Fibroblast of mammary gland (primary cell): ENCODE measurements at places on chromosomes 7 and 10.

- DNase-seq, result no peak
Measured at GRCh38 chr10:110324805-110325280, 20.1 kb upstream of the SMNDC1 start.

DNA sequence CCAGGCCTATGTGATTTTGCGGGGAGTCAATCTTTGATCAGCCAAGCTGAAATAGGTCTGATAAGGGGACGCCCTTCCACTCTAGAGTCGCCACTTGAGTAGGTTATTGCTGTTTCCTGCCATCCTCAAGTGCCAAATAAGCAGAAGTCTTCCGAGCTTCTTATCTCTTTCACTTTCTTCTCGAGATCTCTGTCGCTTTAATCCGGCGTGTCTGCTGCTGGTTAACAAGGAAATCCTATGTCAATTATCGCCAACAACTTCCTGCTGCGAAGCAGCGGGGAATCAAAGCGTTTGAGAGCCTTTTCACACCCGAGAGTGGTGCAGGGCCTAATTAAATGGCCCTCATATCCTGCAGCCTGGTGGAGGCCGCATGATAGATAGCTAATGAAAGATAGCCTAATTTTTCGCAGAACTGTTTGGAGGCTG lies 215.9 kb downstream of the RAB11FIP2 start:
- DNase-seq, result no peak

GRCh38 chr10:34759161-34759836 lies 55.8 kb downstream of the PARD3 start:
- DNase-seq, result no peak

- DNase-seq, result peak; percentile 69
Measured at GRCh38 chr10:111756217-111757061, 427.1 kb downstream of the GPAM start.

GRCh38 chr7:7427363-7427762 lies 108.3 kb downstream of the COL28A1 start:
- no peak for DNase-seq

GRCh38 chr10:86003201-86003621 lies 363.4 kb downstream of the GRID1 start:
- DNase-seq, result no peak

DNA sequence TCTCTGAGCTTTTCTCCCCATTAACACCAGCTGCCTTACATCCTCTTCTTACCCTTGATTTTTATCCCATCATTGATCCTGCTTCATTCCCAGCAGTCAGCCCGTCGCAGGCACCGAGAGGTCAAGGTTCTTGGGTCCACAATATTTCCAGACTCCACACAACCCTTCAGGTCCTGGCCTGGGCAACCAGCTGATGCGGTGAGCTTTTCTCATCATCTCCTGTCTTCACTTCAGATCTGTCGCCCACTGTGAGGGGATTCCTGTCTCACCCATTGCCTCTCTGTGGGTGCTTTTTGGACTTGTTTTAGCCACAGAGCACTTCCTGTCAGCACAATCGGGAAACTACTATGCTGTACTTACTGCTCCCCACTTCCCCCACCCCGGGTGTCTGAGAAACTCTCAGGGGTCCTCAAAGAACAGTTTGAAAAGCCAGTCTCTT lies 8.4 kb upstream of the PVRIG start:
- no peak for DNase-seq

DNA sequence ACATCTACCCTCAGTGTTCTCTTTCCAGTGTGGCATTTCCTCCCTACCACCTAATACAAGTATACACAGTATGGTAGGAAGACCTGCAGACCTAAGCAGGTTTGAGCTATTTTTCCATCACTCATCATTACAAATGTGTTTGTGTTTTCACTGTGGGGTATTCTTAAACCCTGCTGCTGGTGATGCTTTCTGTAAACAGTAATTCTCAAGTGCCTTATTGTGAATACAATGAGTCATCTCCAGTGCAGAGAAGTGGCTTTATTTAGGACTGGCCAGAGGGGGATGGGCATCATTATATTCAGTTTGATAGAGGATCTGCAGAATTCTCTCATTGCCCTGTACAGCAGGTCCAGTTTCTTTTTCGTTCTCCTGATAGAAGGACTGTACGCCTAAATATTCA lies 63.7 kb downstream of the GRM8 start:
- no peak for DNase-seq

DNA sequence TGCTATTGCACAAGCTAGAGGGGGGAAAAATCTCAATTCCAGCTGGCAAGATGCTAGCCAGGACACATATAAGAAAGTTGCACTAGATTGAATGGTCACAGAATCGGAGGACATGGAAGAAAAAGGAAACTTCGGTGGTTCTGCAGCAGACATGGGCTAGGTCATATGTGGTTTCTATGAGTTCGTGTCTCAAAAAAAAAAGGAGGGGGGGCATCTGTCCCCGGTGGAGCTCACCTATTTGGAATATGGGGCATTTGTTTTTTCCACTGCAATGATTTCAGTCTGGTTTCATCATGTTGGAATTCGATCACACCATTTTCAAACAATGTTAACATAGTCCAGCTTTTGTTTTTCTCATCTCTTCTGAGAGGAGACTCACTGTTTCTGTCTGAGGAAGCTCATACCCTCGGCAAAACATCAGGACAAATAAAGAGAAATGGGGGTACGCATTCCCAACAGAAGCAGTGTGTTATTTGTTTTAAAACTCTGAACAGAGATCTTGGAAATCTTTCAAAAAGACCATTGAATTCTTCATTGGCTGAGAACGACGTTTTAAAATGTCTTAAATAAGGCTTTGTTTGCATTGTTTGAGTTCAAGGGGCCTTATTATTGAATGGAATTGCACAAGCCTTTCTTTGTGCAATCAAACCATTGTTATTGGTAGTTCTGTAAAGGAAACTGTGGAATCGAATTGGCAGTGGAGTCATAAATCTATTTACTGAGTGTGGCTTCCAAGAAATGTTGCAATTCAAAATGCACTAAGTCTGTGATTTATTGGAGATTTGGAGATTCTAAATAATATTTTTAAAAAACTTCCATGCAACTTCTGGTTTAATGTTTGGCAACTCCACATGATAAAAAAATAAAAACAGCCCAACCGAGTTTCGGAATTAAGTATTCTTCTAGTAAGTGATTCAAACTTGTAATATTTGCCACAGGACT lies 173.2 kb downstream of the RTKN2 start:
- DNase-seq, result peak; percentile 87

DNA sequence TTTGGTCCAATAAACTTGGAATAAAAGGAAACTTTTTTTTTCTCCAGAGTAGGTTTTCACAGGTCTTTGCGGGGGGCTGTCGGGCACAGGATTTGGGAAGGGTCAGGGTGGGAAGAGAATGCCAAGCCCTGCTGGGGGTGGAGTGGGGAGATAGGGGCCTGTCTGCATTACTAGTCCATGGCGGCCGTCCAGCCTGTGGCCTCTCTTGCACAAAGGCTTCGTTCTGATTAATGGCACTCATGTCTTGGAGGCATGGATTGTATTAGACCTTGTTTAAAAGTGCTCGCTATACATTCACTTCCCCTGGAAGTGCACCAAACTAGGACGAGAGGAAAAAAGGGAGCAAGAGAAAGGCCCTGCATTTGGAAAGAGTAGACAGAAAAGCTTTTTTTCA lies 37.2 kb downstream of the LRMDA start:
- no peak for DNase-seq

- DNase-seq, result no peak
Measured at GRCh38 chr7:46835556-46835955, 746.4 kb downstream of the TNS3 start.

- no peak for DNase-seq
Measured at GRCh38 chr7:28588602-28589001, 176.3 kb downstream of the CREB5 start.

- peak; percentile 31 for DNase-seq
Measured at GRCh38 chr10:3877211-3878000, 92.4 kb upstream of the KLF6 start.

DNA sequence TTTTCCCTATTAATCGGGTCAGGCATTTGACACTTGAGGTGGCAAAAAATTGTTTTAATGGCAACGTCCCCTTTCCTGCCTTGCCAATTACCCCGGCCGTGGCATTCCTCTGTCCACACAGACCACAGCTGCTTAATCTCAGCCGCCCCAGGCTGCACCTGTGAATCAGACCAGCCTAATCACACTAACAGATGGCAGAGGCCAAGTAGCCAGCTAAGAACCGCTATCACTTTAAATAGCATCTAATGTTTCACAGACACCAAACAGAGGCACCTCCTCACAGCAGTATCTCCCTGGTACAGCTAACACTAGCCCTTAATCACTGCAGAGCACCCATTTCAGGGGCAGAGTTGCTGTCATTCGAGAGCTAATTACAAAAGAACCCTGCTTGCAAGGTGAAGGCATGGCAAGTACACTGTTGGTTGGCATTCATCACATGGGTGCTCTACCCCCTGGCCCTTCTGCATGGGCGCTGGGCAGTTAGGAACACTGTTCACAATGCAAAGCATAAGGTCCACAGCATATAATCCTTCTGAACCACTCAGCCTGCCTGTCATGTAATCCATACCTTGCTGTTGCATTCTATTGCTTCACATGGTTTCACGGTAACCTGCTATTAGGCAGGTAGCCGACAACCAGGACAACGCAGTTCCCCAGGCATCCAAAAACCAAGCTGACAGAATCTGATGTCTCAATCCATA lies 38.8 kb downstream of the FGFR2 start:
- no peak for DNase-seq

- no peak for DNase-seq
Measured at GRCh38 chr7:25382869-25383268, 154.6 kb upstream of the NPVF start.

DNA sequence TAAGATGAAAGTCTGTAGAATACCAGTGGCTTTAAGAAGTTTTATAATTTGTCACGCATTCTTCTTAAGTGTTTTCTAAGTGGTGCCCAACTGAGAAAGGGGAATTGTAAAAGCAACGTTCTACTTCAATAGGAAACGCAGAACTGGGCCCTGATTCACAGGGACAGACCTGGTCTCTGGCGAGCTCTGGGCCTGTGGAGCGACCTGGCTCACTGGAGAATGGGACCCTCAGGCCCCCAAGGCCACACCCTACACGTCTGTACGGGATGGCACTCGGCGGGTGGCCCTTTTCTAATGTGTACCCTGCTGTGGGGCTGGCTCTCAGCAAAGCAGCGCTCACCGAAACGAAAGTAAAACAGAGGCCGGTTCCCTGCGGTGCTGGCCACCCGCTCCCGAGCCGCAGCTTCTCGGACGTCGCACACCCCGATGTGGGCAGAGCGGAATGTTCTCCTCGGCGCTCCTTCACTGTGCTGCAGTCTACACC lies 205.0 kb downstream of the DIP2C start:
- DNase-seq, result no peak

DNA sequence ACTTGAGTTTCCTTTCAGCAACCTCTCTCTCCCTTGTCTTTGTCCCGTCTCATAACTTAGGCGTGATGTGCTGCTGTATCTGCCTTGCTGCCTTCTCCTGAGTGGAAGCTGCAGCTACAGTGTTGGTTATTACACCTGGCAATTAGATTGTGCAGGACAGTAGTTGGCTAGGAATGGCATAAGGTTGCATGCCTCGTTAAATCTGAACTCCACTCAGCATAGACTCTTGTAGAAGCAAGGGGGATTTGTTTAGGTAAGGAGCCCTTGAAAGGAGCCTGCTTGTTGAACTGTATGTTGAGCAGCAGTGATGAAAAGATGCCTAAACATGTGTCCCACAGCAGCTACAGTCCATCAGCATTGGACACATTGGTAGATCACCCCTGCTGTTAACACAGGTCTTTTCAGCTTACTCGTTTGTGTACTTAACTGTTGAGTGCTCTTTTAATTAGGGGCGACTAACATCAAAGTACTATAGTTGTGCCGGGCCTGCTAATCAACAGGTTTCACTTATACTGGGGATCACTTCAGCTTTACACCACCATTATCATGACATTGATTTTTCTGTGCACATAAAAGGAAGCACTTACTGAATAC lies 225.0 kb downstream of the AUTS2 start:
- no peak for DNase-seq

DNA sequence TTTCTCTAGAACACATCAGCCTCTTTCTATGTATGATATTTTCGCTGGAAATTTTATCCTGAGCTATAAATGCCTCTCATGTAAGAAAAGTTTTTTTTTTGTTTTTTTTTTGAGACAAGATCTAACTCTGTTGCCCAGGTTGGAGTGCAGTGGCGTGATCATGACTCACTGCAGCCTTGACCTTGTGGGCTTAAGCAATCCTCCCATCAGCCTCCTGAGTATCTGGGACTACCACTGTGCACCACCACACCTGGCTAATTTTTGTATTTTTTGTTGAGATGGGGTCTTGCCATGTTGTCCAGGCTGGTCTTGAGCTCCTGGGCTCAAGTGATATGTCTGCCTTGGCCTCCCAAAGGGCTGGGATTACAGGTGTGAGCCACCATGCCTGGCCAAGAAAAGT lies 80.4 kb downstream of the ADK start:
- DNase-seq, result peak; percentile 80

- DNase-seq, result peak; percentile 24
Measured at GRCh38 chr10:69483963-69484362, 32.7 kb downstream of the TSPAN15 start.

DNA sequence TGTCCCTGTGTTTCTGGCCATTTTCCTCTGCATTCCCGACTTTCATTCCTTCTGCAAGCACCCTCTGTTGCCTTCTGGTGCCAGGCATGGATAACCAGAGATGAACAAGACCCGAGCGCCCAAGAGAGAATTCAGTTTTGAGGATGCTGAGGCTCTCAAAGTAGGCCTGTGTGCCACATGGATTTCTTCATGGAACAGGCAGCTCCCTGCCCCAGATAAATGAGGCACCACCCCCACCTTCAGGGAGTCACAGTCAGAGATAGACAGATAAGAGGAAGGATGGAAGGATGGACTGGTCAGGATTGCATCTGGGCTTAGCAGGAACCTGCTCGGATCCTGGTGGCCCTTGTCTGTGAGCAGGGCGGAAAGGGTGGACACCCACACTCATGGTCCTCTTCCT lies 49.4 kb downstream of the ADCYAP1R1 start:
- DNase-seq, result no peak

DNA sequence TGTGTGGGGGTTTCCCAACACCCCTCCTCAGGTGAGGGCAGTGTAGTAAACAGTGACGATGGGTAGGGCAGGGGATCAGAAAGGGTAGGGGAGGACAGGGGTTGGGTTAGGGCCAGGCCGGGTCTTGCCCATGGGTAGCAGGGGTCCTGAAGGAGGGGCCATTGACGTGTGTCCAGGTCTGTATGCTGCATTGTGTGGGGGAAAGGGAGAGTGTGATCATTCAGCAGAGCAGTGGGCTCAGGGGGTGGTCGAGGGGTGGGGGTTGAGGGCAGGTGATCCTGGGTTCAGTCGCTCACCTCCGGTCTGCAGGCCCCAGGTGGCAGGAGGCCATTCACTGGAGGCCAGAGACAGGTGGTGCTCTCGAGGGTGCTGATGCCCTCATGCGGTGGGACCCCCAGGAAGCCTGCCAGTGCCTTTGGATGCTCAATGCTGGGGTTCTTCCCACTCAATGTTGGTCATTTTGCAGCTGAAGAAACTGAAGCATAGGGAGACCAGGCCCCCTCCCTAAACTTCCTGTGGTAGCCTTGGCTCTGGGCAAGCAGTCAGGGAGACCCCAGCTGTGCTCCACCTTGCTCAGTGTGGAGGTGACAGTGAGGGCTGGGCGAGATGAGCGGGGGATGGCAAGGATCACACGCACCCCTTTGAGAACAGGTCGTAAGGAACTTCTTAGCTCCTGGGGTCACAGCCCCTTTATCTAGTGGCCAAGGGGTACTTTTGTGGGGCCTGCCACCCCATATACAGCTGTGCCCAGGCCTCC lies 48.8 kb upstream of the CAMK2B start:
- DNase-seq, result no peak
